ENCODE measurements at places on chromosomes 6 and 20.

GRCh38 chr6:12716298-12716916 lies at the start of gene PHACTR1:
TSS of gene PHACTR1 (plus strand) at chr6:12716767.
- DNase-seq = no peak

- DNase-seq = no peak
Observed at GRCh38 chr20:14829906-14830305, 492.5 kb upstream of the FLRT3 start.

DNA sequence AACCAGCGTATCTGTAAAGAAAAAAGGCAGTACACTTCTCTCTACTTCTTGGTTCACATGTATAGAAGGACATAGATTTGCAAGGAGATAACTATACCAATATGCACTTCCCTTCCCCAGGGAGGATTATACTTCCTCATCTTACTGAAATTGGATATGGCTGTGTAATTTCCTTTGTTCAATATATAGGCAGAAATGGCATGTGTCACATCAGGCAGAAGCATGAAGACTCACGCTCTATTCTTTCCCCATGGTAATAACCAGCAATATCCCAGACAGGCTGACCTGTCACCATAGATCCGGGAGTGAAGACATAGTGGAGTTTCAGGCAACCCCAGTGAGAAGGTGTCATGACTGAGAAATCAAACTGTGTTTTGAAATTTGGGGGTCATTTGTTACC lies 518.3 kb downstream of the KIF16B start:
- no peak for DNase-seq

DNA sequence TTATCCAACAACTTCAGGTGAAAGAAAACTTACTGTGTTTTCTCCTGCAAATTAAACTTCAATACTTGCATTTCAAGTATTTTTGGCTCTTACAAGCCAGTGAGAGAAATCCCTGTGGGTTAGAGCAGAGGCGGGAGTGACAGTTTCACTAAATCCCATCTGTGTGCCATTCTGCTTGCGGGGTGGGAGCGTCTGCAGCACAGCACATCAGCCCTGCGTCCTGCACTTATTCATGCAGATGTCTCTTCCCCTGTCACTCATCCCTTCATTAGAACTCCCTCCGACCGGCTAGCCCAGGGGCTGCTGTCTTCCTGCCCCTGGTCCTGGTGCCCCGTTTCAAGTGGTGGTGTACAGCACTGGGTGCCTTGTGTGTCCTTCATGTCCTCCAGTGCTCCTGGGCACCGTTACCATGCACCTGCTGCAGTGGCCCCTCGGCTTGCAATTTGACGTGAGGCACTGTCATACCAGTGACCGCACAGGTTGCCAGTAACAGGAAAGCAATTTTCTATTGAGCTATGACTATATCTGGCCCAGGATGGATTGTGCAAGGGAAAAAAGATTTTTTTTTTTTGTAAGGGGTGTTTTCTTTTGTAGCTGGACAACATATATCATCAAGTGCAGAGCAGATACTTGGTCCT lies 59.4 kb downstream of the INSM1 start:
- no peak for DNase-seq

DNA sequence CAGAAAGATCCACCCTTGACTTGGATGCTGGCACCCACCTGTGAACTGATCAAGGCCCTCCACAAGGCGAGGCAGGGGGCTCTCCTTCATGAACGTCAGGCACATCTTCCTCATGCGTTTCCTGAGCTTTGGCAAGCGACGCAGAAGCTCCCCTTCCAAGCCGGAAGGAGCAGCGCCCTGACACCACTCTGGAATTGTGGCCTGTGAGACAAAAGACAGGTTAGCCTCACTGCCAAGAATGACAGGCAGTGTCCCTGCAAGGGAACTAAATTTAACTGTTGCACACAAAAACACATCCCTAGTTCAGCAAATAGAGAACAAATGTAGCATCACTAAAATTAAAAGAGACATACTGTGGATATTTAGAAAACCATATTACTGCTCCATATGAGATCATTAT lies 42.0 kb upstream of the LYRM2 start:
- no peak for DNase-seq

GRCh38 chr6:146876271-146877151 lies 277.7 kb downstream of the ADGB start:
- DNase-seq = no peak

- no peak for DNase-seq
Observed at GRCh38 chr6:168343239-168344150, 23.9 kb upstream of the DACT2 start.

GRCh38 chr20:50058662-50059402 lies 54.1 kb downstream of the UBE2V1 start:
- no peak for DNase-seq

DNA sequence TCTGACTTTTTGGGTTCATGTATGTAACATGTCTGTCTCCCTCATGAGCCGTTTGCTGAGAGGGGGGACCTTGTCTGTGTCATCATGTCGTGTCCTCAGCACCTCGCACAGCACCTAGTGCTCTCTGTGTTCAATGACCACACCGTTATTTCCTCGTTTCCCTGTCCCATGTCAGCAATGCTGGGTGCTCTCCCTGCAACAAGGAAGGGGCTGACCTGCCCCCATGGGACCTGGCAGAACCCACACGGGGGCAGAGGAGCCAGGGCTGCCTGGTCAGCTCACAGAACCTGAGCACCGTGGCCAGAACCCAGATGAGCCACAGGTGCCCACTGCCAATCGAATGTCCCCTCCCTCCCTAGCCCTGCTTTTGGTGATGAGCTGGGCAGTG lies 7.3 kb downstream of the ADA start:
- DNase-seq = no peak

DNA sequence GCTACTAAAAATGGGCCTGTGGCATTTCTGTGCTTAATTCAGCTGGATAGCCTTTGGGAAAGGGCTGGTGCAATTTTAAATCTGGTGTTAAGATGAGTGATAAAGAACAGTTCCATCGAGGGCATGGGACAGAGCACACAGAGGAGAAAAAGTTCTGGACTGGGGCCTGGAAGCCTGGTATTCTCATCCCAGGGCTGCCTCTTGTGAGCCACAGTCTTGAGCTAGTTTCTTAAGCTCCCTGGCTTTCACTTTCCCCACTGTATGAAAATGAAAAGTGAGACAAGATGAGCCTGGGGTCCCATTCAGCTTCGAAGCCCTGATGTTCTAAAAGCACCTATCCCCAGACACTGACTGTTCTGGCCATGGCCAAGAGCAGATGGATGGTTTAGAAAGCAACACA lies 14.3 kb upstream of the LAMA4 start:
- DNase-seq = no peak

GRCh38 chr6:106546261-106546690 lies 83.0 kb downstream of the RTN4IP1 start:
- no peak for DNase-seq

GRCh38 chr6:38852215-38852614 lies 137.1 kb downstream of the DNAH8 start:
- no peak for DNase-seq

GRCh38 chr6:15518878-15519277 lies 143.9 kb downstream of the DTNBP1 start:
- DNase-seq = no peak

DNA sequence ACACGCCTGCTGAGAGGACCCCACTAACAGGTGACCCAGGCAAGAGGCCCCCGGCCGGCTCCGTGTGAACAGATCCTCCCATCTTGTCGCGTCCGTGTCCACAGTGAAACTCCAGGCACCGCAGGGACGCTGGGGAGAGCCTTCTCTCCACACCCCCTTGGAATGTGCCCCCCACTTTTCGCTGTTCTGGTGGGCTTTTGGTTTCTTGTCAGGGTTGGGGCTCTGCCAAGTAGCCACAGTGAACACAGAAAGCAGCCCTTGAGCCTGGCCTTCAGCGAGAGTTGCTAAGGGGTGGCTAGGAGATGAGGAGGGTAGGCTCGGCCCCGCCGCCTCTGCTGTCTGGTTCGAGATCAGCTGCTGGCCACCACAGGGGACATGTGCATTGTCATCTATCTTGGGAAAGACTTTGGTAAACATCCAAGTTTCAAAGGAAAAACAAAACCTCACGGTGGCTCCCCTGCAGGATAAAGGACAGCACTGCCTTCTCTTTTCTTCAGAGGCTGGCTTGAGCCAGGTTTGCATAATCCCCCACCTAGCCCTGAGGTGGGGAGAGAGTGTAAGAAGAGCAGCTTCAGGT lies 22.7 kb downstream of the SYNDIG1 start:
- DNase-seq = no peak

GRCh38 chr6:37916675-37917074 lies 97.1 kb downstream of the ZFAND3 start:
- DNase-seq = no peak

- no peak for DNase-seq
Observed at GRCh38 chr6:74602206-74602605, 603.6 kb downstream of the COL12A1 start.

- DNase-seq = no peak
Observed at GRCh38 chr20:9015984-9016324, 52.9 kb upstream of the PLCB4 start.

DNA sequence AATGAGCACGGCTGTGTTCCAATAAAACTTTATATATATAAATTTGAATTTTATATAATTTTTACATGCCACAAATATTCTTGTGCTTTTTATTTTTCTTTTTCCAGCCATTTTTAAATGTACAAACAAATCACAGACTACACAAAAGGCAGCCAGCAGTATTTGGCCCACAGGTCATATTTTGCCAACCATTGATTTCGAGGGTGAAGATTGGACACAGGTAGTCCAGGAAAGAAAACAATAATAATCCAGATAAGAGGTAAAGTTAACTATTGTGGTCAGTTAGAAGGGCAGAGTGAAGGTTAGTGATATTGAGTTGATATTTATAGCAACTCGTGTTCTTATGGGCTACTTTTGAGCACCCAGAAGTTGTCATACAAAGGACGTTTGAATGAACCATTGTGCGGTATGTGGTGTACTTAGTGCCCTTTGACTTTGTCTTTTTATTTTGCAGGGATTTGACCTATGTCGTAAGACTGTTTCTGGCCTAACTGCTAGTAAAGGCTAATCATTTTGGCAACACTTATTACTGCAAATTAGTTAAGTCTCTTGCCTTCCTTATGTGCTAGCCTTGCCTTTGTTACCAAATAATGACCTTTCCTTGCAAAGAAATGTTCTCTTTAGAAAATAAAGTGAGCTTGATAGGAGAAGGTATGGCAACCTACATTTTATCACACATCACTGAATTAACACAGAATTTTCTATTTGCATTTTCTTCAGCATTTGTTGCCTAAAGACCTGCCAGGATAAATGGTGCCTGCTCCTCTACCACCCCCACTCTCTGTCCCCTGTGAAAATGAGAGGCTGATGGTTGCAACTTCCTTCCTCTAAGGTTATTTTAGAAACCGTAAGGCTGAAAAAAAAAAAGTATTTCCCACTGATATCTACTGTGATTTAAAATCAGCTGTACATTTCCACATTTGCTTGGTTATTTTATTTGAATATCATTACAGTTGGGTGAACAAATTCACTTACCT lies 493.9 kb upstream of the SOX4 start:
- no peak for DNase-seq

DNA sequence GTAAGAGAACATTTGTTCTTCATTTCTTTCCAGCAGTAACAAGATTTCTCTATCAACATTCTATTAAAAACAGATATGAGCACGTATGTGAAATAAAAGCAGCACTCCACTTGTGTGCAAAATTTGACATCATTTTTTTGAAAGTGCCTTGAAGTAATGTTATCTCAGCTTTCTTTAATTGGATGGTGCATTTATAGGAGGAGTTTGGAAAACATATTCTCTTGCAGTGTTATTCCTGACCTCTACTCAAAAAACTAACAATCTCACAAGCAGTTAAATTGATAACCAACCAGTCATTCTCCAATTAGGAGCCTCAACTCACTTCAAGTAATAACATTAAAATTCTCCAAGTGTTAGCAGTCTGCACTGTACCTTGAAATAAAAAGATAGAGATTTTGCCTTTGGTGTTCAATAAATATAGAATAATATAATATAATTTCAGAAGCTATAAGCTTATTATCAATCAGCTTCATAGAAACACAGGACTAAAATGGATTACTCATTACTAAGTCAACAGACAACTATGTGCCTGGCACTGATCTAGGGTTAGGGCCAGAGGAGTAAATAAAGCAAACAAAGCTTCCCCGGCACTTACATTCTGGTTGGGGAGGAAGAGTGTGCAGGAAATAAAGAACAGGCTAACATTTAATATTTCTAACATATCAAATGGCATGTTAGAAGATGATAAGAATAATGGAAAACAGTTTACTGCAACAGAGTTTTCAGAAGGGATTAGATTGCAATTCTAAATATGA lies 149.0 kb upstream of the SGK1 start:
- no peak for DNase-seq

DNA sequence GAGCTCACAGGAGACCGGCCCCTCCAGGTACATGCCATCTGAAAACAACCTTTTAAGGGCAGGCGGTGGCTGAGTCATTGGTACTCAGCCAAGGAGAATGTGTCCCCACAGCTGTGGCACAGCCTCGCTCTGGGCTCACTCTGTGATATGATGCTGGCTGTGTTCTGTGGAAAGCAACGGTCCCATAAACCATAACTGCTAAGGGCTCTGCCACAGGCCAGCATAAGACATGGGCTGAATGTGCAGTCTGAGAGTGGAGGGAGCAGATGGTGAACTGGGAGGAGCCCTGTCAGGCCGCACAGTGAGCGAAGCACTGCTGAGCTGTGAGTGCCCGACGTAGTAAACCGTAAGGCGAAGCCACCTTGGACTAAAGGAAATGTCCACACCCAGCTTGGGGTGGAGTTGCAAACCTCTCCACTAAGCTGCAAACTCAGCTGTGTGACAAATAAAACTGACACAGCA lies 375.8 kb downstream of the THBS2 start:
- no peak for DNase-seq

DNA sequence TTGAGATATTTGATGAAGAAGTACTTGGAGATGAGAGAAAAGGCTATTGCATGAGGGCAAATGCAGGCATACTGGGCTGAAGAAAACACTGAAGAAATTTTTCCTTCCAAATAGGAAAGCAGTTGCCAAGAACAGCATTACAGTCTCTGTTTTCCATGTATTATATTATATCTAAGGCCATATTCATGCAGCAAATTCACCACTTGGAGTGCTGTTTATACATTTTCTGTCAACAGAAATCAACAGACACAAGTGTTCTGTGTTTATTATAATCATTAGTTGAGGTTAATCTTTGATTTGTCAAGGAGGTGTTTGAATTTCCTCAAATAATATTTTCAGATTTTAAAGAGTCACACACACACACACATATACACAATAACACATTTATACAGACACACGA lies 268.8 kb upstream of the PLCB4 start:
- no peak for DNase-seq
